NCI-H2081 treated with DMSO at 0.1 percent for 48 hours (cell line): ENCODE measurements at places on chromosomes 3 and 15.
A peak's percentile ranks its signal among the peaks of the same experiment; 100 is the strongest.

DNA sequence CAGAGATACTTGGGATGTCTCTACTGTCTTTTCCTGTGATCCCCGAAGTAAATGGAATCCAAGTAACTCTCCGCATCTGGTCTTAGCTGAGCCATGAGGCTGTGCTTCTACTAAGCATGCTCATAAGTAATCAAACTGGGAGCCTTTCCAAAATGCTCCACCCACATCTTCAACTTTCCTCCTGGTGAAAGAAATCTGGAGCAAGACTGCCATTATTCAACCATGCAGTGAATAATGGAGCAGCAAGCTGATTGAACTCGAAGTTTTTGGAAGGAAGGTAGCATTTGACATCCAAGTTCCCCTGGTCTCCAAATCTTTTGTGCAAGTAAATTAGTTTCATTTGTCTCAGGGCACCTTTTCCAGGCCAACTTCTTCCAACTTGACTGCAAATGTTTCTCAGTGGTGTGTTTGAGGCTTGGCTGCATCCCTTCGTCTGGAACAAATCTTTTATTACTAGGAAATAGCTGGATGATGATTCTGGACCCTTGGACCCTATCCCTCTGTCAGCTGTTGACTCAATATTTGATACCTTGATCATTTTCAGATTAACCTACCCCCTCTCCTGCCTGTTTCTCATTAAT is 19.4 kb downstream of the GXYLT2 start:
- no peak for DNase-seq

- DNase-seq, result no peak
Measured at GRCh38 chr15:31254431-31255175, 72.0 kb upstream of the KLF13 start.

DNA sequence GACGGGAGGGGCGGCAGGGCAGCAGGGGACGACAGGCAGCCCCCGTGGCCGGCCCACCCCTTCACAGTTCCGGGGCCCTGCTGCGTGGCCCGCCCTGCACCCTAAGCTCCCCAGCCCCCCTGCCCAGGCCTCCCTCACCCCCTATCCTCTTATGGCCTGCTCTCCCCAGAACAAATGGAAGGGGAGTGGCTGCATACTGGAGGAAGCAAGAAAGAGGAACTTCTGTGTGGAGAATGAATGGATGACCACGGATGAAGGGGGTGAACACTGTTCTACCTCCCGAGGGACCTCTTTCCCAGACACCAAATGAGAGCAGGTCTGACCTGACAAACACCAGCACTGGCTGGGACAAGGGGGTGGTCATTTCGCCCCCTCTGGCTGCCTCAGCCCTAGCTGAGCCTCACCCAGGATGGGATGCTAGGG is 25.0 kb downstream of the SEC61A1 start:
- no peak for DNase-seq

DNA sequence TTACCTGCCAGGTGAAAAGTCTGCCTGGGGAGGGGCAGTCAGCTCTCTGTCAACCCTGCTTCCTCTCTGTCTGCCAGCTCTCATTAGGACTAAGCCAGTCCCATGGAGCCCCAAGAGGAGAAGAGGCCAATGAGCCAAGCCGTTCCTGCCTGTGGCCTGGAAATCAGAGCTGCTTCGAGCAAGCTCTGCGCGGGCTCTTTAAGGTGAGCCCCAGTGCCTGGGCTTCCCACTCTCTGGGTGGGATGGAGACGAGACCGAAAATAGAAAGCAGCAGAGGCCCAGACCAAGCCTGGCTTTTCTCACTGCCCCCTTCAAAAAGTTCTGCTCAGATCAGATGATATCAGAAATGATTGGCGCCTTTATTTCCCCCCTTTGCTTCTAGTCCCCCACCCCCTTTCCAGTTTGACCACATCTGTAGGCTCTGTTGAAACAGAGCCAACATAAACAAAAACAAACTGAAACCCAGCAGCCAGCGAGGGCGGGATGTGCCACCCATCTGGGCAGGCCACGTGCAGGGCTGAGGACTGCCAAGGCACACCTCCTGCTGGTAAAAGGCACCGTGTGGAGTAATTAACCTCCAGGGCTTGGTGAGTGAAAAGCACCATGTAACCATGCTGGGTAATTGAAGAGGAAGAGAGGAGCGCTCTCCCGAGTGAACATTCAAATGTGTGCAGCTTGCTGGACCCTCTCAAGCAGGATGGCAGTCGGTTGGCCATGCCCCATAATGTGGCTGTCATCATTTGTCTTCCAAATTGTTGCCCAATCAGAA is 471.0 kb upstream of the PROK2 start:
- DNase-seq, result peak; percentile 66

DNA sequence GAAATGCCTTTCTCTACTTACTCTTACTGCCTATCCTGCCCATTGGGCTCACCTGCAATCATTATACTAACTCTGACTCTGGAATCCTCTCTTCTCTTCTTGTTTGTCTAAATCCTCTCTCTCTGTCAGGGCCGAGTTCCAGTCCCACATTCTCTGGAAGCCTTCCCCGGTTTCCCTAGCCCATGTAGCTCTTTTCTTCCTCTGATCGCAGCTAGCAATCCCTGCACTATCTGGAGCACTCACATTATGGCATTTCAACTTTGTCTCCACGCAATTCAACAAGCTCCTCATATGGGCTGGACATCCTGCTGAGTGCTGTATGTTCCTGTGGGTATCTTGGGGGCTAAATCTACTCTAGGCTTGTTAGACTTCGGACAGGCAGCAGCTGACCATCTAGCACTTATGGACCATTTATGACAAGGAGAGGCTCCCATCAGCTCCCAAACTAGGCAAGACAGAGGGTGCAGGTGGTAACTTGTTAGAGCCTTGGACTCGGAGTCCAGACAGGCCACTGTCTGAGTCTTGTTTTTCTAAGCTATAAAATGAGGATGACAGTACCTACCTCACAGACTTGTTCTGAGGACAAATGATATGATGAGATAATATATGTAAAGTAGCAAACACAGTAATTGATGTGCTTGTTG is 58.3 kb downstream of the EPHB3 start:
- no peak for DNase-seq

- no peak for DNase-seq
Measured at GRCh38 chr3:127043041-127043641, 60.2 kb downstream of the PLXNA1 start.

DNA sequence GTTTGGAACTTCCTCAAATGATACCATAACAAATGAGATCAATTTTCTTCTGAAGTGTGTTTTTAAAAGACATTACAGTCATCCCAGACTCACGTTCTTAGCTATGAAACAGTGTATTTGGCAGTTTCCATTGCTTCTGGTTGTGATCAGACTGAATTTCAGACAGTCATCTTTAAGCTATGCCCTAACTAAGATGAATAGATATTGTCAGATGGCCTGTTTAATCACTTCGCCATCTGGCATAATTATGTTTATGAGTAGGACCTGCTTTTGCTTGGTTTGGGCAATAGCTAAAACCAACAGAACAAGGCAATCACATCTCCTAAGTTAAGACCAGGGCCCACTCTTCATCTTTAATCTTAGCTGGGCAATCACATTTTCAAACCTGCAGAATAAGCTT is 313.1 kb downstream of the SV2B start:
- no peak for DNase-seq

- DNase-seq, result no peak
Measured at GRCh38 chr3:166661621-166662020, 718.5 kb downstream of the ZBBX start.

DNA sequence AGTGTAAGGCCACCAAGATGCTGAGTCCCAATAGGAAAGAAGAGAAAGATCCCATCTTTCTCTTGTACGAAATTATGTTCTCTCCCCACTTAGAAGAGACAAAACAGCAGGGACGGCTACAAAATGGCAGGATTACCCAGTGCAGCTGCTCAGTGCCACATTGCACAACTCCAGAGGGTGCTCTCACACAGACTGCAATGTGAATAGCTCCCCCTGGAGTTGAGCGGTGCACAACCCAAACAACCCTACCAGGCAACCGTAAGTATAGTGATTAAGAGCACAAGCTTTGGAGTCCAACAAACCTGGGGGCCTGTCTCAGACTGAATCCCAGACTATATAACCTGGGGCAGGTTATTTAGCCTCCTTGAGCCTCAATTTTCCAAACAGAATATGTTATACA is 3.1 kb upstream of the BHLHE40 start:
- no peak for DNase-seq

- no peak for DNase-seq
Measured at GRCh38 chr3:153150991-153151390, 11.0 kb upstream of the RAP2B start.

DNA sequence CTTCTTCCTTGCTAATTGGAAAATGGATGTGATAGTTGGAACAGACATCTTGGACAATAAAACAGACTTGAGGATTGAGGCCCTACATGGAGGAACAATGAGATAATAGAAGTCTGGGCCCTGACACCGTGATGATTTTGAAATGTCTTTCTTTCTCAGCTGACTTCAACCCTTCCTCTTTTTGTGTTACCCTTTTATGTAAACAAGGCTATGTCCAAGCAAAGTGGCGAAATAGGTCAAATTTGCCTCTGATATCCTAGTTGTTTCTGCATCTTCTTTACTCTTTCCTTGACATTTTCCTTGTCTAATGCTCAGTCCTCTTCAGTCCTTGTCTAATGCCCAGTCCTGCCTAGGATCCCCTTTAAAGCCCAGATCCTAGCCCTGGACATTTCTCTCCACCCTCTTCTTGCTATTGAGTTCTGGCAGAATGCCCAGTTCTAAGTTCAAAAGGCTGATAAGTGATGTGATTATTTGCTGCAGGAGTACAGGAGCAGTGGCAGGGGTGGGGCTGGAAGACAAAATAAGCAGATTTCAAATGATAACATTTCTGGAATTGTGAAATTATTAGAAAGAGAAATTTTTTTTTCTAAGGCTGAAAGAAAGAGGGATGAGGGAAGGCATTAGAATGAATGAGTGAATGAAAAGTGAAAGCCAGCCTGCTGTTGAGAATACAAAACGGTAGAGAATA is 6.5 kb upstream of the VPS8 start:
- DNase-seq, result no peak

DNA sequence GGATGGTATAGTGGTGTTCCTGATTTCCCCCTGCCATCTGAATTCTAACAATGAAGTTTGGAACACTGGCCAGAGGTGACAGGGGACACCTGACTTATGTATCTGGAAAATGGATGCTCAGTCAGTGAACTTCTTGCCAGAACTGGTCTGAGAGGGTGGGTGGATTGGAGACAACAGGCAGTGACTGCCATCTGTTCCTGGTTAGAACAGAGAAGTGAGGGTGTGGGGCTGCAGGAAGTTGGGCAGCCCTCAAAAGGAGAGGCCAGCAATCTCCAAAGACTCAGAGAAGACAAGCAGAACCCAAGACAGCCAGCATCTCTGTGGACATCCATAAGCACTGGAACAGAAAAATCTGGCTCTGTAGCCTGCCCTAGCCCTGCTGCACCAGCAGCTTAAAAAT is 50.5 kb downstream of the ANP32A start:
- DNase-seq, result no peak

DNA sequence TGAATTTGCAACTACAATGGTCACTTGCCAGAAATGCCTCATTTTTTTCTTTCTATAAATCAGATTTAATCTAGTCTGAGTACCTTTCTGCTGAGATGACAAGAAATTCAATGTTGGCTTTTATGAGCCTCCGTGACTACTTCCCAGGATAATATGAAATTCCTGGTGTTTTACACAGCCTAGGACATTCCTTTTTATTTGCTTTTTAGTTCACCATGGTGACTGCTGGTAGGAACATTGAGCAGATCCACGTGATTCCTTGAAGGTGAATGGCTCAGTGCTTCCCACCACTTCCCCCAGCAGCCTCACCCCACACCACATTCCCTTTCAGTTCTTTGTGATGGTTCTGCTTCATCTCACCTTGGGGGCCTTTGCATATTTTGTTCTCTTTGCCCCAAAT is 4.3 kb upstream of the NPTN start:
- no peak for DNase-seq

- no peak for DNase-seq
Measured at GRCh38 chr3:196135693-196136639, 54.1 kb upstream of the TFRC start.

DNA sequence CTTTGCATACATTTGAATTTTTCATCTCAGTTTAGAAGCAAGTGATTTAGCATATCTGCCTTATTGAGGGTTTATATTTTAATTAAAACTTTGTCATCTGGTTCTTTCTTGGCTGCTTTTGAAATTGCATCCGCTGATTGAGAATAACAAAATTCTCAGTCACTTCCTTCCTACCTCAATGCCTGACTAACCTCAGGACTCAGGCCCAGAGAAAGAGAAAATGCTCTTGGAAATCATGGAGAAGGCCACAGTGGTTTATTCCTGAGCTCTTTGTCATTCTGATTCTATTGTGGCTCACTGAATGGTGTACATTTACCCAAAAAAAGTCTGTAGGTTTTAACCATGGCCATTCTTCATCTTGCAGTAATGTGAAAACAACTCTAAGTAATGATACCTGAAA is 533.9 kb downstream of the TBL1XR1 start:
- DNase-seq, result no peak

GRCh38 chr3:149701977-149702350 is 44.1 kb upstream of the WWTR1 start:
- DNase-seq, result no peak

GRCh38 chr3:15536856-15537255 is 15.3 kb upstream of the COLQ start:
- DNase-seq, result no peak

DNA sequence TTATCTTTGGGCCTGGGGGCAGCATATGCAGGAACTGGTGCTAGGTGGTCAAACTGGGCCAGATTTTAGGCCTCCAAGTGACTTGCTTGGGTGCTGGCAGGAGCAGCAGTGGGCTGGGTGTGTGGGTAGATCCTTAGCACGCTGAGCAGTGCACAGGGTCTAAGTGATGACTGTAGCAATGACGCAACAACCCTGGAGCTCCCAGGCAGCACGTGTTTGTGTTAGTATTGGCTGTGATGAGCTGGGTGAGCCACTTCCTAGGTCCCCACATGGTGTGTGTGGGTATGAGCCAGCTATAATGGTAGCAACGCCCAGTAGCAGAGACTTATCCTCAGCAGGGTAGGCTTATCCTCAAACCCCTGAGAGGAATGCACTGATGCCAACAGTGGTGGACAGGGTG is 570.6 kb upstream of the ROBO1 start:
- no peak for DNase-seq

- DNase-seq, result no peak
Measured at GRCh38 chr3:94159062-94159828, 96.4 kb downstream of the NSUN3 start.

DNA sequence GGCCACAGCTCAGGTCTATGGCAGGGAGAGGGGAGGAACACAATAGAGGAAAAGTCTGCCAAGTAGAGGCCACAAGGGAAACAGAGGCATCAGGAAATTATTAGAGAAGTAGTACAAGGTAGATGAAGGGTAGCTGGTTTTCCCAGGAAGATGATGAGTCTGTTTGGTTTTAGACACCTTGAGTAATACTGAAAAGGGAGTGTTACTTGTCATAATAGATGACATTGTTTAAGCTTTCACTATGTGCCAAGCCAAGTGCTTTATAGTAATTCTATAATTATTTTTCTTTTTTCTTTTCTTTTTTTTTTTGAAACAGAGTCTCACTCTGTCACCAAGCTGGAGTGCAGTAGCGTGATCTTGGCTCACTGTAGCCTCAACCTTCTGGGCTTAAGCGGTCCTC is 13.7 kb downstream of the PXK start:
- no peak for DNase-seq

GRCh38 chr3:111541911-111542483 is at the start of gene CD96:
TSS of gene CD96 (plus strand) at chr3:111542197. CDS start at chr3:111542249, 52 bp downstream.
- DNase-seq, result no peak
